ENCODE measurements at places on chromosomes 1 and 21.
A peak's percentile ranks its signal among the peaks of the same experiment; 100 is the strongest.

GRCh38 chr1:242876030-242876429, 351.5 kb upstream of the PLD5 start:
- no peak for DNase-seq

DNA sequence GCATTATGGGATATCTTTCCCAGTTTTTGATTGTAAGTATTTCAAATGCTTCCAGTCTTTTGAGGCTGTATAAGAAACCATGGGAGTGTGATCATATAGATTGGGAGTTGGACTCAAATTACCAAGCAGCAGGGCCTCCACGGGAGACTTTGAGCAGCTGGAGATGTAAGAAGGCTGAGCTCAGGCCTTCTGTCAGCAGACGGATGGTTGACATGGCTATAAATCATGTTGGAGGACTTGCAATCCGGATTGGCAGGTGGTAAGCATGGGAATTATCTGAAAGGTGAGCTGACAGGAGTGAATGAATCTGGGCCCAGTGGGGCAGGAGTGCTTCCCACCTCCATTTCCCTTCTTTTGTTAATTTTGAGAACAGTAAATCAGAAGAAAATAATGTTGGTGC, 83.2 kb upstream of the PPM1J start:
- DNase-seq: no peak

GRCh38 chr1:189673217-189673616, 804.4 kb downstream of the BRINP3 start:
- DNase-seq: no peak

DNA sequence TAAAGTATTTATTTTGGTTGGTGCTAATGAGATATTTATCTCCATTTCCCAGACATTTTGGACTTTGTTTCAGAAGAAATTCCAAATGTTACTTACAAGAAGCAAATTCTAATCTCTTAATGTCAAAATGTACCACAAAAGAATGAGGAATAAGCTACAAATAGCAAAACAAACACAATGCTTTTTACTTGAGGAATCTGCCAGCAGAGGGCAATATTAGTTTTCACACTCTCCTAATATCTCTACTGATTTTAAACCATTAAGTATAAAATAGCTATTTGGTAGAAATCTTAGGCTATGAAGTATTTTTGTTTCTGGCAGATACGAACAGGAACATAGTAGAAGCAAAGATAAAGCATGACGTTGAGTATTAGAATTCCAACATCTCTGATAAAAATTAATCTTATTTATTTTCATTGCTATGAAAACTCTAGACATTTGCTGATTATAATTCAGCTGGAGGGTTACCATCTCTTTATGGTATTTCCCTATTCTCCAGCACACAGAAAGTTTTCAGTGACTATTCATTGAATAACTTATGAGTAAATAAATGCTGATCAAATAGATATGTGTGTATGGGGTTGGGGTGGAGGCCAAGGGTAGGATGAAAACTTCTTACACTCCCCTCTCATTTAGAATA, 13.4 kb upstream of the HMCN1 start:
- peak; percentile 23 for DNase-seq

GRCh38 chr1:246651012-246651695, 73.1 kb upstream of the SCCPDH start:
- DNase-seq: no peak

- DNase-seq: no peak
Measured at GRCh38 chr21:25385341-25385740, 221.9 kb downstream of the MRPL39 start.

GRCh38 chr1:234658138-234658537, 48.2 kb upstream of the IRF2BP2 start:
- peak; percentile 57 for DNase-seq

DNA sequence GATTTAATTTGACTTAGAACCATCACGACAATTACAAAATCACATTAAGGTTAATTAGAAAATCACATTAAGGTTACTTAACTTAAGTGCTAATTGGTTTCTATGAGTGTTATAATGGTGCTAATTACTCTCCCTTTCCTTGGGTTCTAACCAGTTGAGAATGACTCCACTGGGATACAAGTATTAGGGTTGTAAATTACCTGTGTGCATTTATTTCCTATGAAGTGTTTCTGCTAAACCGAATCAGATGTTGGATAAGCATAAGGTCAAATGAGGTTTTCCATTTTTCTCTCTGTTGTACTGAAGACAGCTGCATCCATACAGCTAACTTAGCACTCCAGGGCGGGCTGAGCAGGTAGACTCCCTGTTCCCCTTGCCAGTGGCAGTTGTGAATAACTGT, 610.3 kb upstream of the TMPRSS15 start:
- no peak for DNase-seq

- peak; percentile 59 for DNase-seq
Measured at GRCh38 chr1:69976896-69977295, 228.5 kb downstream of the LRRC40 start.

- DNase-seq: no peak
Measured at GRCh38 chr21:22890656-22891055, 1892.4 kb downstream of the NCAM2 start.

DNA sequence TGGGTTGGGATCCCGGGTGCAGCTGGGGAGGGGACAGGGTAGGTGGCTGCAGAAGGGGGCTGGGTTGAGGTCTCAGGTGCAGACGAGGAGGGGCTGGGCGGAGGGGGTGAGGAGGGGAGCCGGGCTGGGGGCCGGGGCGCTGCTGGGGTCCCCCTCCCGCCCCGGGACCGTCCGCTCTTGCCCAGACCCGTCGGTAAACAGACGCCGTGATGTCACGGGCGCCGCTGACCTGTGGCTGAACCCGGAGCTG, 22.3 kb downstream of the DHRS3 start:
- no peak for DNase-seq

GRCh38 chr1:241536304-241536703, 4.1 kb downstream of the KMO start:
- DNase-seq: no peak

GRCh38 chr1:223183268-223183862, 40.3 kb upstream of the TLR5 start:
- DNase-seq: no peak

DNA sequence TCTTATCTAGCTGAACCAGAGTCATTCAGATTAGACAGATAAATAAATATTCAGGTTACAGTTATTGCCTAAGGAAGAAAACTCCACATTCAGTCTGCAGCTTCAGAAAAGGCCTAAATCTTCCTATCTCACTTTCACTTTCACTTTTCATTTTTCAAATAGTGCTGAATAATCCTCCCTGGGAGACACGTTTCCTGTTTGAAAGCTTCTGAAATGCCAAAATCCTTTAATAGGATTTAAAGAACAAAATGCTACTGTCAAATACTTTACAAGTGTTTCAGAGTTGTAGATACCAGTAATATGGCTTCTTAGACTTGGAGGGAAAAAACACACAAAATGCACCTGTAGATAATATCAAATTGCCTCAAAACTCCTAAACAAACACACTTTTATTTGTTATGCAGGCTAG, 3.9 kb downstream of the PSMB2 start:
- peak; percentile 32 for DNase-seq

DNA sequence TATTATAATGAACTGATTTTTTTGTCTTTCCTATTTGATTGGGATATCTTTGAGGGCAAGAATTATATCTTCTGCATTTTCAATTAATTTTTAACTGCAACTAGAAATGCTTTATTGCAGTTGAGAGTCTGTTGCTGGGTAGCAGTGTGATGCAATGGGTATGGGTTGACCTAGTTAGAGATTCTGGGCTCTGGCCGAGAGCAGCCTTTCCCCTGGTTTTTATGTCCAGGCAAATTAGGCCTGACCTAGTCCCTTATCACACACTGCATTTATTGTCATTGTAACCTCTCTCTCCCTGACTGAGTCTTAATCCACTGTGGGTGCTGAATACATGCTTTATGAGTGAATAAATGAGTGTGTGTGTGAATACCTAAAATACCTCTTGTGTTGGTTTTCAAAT, 206.4 kb upstream of the PTGFR start:
- DNase-seq: no peak

DNA sequence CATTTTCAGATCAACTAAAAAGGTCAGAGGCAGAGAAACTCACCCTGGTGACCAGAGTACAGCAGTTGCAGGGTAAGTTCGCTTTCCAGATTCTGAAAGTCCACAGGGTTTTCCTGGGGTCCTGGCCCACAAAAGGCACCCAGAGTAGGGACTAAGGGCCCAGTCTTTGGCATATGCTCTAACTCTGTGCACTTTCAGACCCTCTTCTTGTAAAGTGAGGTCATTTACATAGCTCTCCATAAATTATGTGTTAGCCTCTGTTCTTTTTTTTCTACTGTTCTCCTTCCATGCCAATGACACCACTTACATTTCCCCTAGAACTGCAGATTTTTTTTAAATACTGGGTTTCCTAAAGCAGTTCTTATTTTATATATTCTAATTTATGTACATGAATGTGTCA, 6.3 kb downstream of the C1orf74 start:
- no peak for DNase-seq

DNA sequence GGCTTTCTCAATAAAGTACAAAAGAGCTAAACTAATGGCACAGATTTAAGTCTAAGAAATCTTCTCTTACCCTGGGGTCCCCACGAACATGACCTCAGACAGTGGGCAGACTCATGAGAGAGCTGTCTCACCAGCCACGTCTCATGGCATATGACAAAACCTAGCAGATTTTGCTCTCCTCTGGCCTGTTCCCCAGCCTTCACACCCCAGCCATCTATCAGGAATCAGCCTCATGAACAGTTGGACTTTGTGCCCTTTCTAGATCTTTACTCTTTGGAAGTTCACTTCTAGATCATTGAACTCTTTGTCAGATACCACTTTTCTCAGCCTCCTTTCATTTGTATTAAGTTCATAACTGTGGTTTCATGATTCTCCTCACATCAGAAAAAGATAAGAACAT, 14.2 kb upstream of the HSD3B1 start:
- DNase-seq: no peak

GRCh38 chr1:218665221-218665620, 320.1 kb downstream of the TGFB2 start:
- peak; percentile 74 for DNase-seq

- DNase-seq: no peak
Measured at GRCh38 chr21:34743285-34743684, 74.5 kb downstream of the CLIC6 start.

DNA sequence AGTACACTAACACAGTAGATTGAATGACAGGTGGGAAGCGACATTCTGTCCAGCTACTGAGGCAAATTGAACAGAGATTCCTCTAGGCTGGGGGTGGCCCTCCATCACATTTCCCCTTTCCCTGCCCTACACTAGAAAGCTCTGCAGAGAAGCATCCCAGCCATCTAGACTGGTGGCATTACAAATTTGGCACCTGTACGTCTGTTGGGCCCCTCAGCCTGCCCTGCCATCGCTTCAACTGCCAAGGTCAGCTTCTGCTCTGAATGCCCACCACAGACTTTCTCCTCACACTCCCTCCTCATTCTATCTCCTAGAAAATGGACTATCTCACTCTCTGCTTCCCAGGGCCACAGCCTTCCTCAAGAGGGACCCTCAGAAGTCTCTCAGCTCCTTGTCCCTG, 16.7 kb downstream of the TRABD2B start:
- no peak for DNase-seq

DNA sequence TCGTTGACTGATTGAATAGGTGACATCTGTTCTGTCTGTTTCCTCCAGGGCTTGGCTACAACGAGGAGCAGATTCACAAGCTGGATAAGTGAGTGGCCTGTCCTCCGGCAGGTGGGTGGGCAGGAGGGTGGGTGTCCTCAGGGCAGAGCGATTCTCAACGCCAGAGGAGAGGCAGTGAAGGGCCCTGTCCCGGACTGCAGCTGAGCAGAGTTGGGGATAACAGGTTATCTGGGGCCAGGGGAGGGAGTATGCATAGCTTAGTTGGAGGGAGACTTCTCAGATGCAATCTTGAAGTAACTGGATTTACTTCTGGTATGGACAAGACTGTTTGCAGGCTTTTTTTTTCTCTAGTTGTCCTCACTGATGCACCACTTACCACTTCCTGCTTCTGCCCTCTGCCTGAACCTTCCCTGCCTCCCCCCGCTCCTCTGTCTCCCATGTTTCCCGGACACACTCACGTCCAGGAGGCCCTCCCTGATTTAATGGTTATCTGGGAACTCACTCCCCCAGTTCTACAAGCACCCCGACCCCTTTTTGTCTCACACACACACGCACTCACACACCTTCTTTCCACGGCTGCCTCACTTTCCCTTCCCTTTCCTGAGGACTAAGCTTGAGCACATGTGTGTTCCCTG, 16.4 kb upstream of the RASSF5 start:
- no peak for DNase-seq

- DNase-seq: no peak
Measured at GRCh38 chr1:237478842-237479241, 411.9 kb downstream of the ZP4 start.
